SJSA1 (cell line): ENCODE measurements at places on chromosomes 2 and 18. TPM values are rescaled to one million over a fixed set of nuclear protein-coding genes. Genes with fewer than 3 reads are reported as not detected.

GRCh38 chr2:121748202-121748601 is 7.2 kb upstream of the TSN start:
- peaks cover 9% of the 10 kb centered on the region for H3K4me1 ChIP-seq
- DNase-seq, result no peak
- H3K27ac ChIP-seq, result no peak overlapping the region
- H3K4me3 ChIP-seq, result no peak overlapping the region
- no peaks in the 10 kb centered on the region for H3K36me3 ChIP-seq

- no peaks in the 10 kb centered on the region for H3K36me3 ChIP-seq
- peaks cover 17% of the 10 kb centered on the region for H3K4me1 ChIP-seq
- H3K27ac ChIP-seq, result no peak overlapping the region
These were observed 147.9 kb downstream of the MGAT5 start for GRCh38 chr2:134401789-134402188.

DNA sequence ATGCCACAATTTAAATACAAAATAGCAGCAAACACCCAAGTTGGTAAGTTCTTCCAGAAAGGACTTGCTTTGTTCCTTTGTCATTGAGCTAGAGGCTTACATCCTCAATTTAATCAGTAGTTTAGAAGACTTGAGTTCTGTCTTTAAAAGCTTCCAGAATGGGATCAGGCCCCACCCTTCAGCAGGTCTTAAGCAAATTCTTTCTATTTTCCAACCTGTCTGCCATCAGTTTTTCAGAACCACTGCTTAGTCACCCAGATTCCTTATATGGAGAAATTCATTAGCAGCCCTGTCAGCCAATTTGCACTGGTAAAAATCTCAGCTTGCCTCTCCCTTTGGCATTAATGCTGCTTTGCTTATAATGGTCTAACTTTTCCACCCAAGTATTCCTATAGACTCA is 263.6 kb upstream of the HNMT start:
- H3K36me3 ChIP-seq, result no peaks in the 10 kb centered on the region
- H3K27ac ChIP-seq, result no peak overlapping the region
- no peak for DNase-seq
- no peaks in the 10 kb centered on the region for H3K4me1 ChIP-seq
- H3K27me3 ChIP-seq, result no peaks in the 10 kb centered on the region

DNA sequence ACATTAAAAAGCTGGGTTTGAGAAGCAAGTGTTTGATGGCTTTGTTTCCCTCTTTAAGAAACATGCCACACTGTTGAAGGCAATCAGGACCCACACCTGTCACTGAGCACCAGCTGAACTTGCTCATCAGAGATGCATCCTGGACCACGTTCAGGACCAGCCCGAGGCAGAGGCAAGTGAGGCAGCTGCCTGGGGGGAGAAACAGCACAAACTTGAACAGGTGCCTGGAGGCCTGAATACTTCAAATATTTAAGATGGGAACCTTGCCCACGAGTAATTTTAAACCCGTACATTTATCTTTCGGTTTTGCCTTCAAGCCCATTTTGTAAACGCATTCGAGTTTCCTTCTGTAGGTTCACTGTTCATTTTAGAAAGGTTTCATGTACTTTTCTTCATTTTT is 421.3 kb downstream of the NYAP2 start:
- H3K36me3 ChIP-seq, result no peaks in the 10 kb centered on the region
- H3K27ac ChIP-seq, result no peak overlapping the region
- no peak overlapping the region for H3K4me3 ChIP-seq
- no peaks in the 10 kb centered on the region for H3K27me3 ChIP-seq
- DNase-seq, result no peak

GRCh38 chr2:8289111-8289510 is 392.7 kb upstream of the ID2 start:
- no peak overlapping the region for H3K27ac ChIP-seq
- no peaks in the 10 kb centered on the region for H3K36me3 ChIP-seq
- no peak overlapping the region for H3K4me3 ChIP-seq
- DNase-seq, result no peak

DNA sequence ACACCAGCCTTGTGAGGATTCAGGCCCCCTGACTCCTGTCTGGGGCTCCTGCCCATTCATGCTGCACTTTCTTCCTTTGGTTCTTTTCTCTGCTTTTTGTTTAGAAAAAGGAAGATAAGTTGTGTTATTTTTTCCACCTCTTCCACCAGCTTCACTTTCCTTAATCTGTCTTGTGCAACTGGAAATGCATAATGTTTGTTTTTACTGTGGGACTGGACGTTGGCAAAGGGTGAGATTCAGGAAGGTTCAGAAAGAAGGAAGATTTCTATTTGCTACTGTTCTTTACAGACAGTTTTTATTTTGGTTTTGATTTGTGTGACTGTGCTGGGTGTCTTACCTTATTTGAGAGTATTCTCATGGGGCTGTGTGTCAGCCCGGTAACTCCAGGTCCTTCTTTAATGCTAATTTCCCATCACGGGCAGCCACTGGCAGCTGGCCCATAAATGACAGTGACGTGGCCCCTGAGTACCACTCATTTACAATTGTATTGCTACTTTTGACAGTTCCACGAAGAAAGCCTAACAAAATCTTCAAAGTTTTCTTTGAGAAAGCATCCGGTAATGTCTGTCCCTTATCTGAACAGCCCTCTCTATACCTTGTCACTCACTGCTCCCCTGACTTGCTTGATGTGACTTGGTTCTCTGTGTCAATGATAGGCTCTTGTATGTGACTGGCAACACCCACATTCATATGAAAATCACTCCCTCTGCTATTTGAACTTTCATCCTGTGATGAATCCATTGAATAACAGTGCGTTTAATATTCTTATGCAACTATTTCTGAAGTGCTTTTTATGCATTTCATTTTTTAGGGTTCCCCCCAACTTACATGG is 32.7 kb downstream of the RHBDD1 start:
- H3K4me3 ChIP-seq, result no peak overlapping the region
- peaks cover 9% of the 10 kb centered on the region; the same call in 1 of the 2 replicates for H3K36me3 ChIP-seq
- H3K27ac ChIP-seq, result no peak overlapping the region

DNA sequence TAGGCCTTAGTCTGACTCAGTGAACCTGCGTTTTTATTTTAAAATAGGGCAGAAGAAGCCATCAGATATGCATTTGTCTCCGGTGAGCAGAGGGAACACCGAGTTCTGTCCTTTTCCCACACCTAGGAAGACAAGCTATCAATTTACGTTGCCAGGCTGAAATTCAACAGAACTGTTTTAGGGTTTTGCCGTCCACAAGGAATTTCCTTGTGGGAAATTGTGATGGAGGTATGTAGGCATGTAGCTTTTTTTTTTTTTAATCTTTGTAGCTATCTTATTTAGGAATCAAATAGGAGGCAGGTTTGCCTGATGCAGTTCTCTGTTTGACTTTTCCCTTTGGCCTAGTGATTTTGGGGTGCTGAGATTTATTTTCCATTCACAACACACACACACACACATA is 62.0 kb upstream of the ASAP2 start:
- H3K27ac ChIP-seq, result no peak overlapping the region
- H3K4me3 ChIP-seq, result no peak overlapping the region
- H3K4me1 ChIP-seq, result peaks cover 10% of the 10 kb centered on the region
- H3K36me3 ChIP-seq, result no peaks in the 10 kb centered on the region

DNA sequence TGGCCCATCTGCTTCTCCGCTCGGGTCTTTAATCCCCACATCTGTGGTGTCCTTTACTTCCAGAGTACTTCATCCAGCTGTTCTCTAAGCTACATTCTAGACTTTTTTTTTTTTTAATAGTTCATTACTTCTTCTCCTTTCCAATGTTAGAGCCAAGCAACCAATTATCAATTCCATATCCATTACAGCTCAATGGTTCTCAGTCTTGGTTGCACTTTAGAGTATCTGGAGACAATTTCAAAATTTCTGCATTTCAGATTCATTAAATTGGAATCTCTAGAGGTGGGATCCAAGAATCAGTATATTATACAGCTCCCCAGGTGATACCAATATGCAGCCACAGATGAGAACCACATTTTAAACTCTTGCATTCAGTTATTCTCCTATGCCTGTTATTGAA is 43.9 kb upstream of the ZSWIM2 start:
- H3K27me3 ChIP-seq, result no peaks in the 10 kb centered on the region
- H3K4me3 ChIP-seq, result no peak overlapping the region
- no peaks in the 10 kb centered on the region for H3K36me3 ChIP-seq
- H3K27ac ChIP-seq, result no peak overlapping the region
- DNase-seq, result no peak
- H3K4me1 ChIP-seq, result no peaks in the 10 kb centered on the region

DNA sequence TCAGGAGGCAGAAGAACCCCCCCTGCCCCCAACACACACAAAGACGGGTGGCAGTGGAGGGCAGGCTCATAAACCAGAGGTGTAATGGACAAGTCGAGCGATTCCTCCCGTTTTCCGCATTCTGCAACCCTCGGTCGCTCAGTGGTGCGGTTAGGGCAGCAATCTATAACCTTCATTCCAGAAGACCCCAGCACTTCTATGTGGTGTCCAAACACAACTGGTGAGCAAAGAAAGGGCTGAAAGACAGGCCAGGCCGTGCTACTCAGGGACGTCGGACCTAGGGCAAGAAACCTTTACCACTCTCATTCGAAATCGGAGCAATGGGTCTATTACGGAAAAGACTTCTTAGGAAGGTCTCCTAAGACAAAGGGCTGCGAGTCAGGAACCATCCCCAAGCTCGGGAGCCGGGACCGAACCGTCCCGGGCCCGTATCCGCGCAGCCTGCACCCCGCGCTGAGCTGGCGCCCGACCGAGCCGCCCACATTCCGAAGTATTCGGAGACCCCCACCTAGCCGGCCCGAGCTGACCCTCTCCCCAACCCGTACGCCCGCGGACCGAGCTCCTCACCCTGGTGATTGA is 568 bp downstream of the ARL5A start:
- peaks cover 10% of the 10 kb centered on the region for H3K4me1 ChIP-seq
- peak overlapping the region; percentile 83 for H3K4me3 ChIP-seq
- no peak for DNase-seq
- no peaks in the 10 kb centered on the region for H3K27me3 ChIP-seq
- H3K27ac ChIP-seq, result peak overlapping the region; percentile 64

GRCh38 chr18:38456253-38456652 is 890.7 kb upstream of the CELF4 start:
- DNase-seq, result no peak
- H3K4me1 ChIP-seq, result no peaks in the 10 kb centered on the region
- H3K36me3 ChIP-seq, result no peaks in the 10 kb centered on the region
- H3K27ac ChIP-seq, result no peak overlapping the region
- H3K4me3 ChIP-seq, result no peak overlapping the region
- no peaks in the 10 kb centered on the region for H3K27me3 ChIP-seq

GRCh38 chr2:163135256-163135655 is 296.7 kb upstream of the KCNH7 start:
- H3K27ac ChIP-seq, result no peak overlapping the region
- no peaks in the 10 kb centered on the region for H3K36me3 ChIP-seq
- H3K27me3 ChIP-seq, result no peaks in the 10 kb centered on the region
- no peak overlapping the region for H3K4me3 ChIP-seq

- H3K27ac ChIP-seq, result no peak overlapping the region
- DNase-seq, result no peak
- no peaks in the 10 kb centered on the region for H3K4me1 ChIP-seq
- H3K4me3 ChIP-seq, result no peak overlapping the region
- H3K27me3 ChIP-seq, result no peaks in the 10 kb centered on the region; the same call in 1 of the 2 replicates
These were observed 73.7 kb upstream of the MSTN start for GRCh38 chr2:190136259-190136658.

DNA sequence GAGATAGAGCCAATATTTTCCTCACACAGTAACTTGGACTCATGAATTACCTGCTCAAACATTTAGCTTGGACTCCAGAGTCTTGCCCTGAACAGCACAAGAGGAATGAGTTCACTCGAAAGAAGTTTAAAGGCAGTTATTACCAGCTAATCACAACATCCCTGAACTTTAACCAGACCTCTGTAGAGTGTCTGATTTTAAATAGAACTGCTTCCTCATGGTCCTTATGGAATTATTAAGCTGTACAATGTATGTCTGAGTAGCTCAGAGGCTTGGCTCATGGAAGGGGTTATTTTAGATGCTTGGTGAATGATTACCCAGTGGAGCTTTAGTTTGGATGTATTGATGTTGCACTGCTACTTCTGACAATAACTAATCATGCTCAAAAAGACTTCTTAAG is 183.1 kb downstream of the FMNL2 start:
- H3K4me3 ChIP-seq, result no peak overlapping the region
- DNase-seq, result no peak
- no peaks in the 10 kb centered on the region for H3K36me3 ChIP-seq
- peaks cover 16% of the 10 kb centered on the region for H3K4me1 ChIP-seq
- no peaks in the 10 kb centered on the region for H3K27me3 ChIP-seq

GRCh38 chr18:45250479-45250878 is 364.8 kb upstream of the SLC14A2 start:
- H3K27ac ChIP-seq, result peak overlapping the region; percentile 49
- no peaks in the 10 kb centered on the region for H3K36me3 ChIP-seq
- no peaks in the 10 kb centered on the region for H3K27me3 ChIP-seq
- H3K4me3 ChIP-seq, result no peak overlapping the region
- DNase-seq, result no peak

DNA sequence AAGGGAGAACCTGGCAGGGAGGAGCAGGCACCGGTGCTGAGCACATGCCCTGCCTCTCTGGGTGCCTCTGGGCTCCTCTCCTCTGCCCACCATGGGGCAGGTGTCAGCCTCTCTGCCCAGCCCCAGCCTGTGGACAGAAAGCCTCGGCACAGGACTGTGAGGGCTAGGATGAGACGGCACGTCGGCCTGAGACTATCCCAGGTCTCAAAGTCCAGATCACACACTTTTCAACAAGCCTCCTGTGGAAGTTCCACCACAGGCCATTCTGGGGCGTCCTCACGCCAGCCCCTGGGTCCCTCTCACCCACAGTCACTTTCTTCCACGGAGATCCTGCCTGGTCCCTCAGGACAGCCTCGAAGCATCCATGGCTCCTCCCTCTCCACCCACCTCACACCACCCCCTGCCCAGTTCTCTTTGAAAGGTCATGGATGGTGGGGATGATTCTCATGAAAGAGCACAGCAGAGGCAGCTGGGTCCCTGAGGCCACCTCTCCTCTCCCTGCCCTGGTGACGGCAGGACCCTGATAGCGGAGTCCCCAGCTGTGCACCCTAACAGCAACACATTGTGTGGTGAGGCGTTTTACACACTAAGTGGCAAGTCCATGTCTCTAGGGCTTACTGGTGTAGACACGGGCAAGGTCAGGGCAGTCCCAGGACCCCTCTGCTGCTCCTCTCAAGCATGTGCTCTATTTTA is 569.4 kb upstream of the SALL3 start:
- no peak overlapping the region for H3K4me3 ChIP-seq
- H3K4me1 ChIP-seq, result no peaks in the 10 kb centered on the region
- H3K27me3 ChIP-seq, result no peaks in the 10 kb centered on the region

DNA sequence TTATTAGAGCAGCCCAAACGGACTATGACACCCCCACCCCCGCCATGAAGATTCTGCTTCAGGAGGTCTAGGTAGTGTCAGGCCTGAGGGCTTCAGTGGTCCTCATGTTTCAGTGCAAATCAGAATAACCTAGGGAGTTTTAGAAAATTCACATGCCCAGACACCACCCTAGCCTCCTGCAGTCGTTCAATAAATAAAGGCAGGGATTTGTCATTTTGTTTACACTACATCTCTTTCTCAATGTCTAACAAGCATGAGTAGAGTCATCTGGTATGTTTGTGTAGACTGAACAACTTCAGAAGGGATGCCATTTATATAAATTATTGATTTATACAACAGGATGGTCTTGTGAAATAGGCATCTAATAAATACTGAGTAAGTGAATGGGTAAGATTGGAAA is 112.1 kb upstream of the SERPINE2 start:
- DNase-seq, result peak; percentile 12
- H3K27ac ChIP-seq, result no peak overlapping the region
- H3K4me1 ChIP-seq, result peaks cover 23% of the 10 kb centered on the region
- H3K27me3 ChIP-seq, result no peaks in the 10 kb centered on the region
- no peak overlapping the region for H3K4me3 ChIP-seq
- H3K36me3 ChIP-seq, result no peaks in the 10 kb centered on the region

The DNAJC5G gene
- not detected in 2 replicates for total RNA-seq

The WNT10A gene
- total RNA-seq, result not detected in 2 replicates

The GPR45 gene
- 0.16 and 0.29 TPM in 2 replicates for total RNA-seq

The B3GNT7 gene
- total RNA-seq, result not detected in 2 replicates

The TIA1 gene
- total RNA-seq, result 54.7 and 90.4 TPM in 2 replicates

The NUP35 gene
- total RNA-seq, result 41.9 and 47.8 TPM in 2 replicates

The LOXHD1 gene
- not detected in 2 replicates for total RNA-seq

The DLX1 gene
- total RNA-seq, result 4.7 and 4.9 TPM in 2 replicates
